Breast epithelium (tissue), 4 donors: ENCODE measurements at places on chromosomes 7 and 10. TPM values are rescaled to one million over a fixed set of nuclear protein-coding genes. Genes with fewer than 3 reads are reported as not detected.

DNA sequence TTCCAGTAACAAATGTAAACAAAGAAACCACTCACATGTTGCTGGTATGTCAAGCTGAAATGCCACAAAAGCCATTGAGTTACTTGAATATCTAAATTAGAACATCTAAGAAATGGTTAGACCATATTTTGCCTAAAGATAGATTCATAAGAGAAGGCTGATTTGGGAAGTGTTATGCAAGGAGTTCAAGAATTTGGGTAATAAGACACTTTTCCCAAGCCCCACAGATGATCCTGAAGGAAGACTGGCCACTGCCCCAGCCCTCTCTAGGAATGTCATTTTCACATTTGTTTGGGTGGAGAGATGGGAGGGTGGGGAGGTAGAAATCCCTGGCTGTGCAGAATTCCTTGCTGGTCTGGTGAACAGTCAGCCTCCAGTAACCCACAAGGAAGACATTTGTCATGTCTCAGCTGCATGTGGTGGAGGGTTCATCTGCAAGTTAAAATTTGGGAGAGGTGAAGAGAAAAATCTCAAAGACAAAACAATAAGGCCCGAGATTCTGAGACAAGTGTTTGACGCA is 427.2 kb upstream of the KLF6 start:
- no peaks in the 10 kb centered on the region for H3K4me1 ChIP-seq
- no peak for DNase-seq
- H3K27ac ChIP-seq = no peak overlapping the region
- no peak overlapping the region for H3K4me3 ChIP-seq
- no peaks in the 10 kb centered on the region for H3K36me3 ChIP-seq

GRCh38 chr7:28678431-28678965 is 266.2 kb downstream of the CREB5 start:
- H3K27me3 ChIP-seq = no peaks in the 10 kb centered on the region
- H3K4me3 ChIP-seq = no peak overlapping the region
- H3K27ac ChIP-seq = no peak overlapping the region
- H3K36me3 ChIP-seq = no peaks in the 10 kb centered on the region
- H3K4me1 ChIP-seq = no peaks in the 10 kb centered on the region
- DNase-seq = no peak

GRCh38 chr10:113414543-113414942 is 138.3 kb upstream of the HABP2 start:
- peak overlapping the region; percentile 76 for H3K27ac ChIP-seq
- DNase-seq = no peak
- H3K36me3 ChIP-seq = no peaks in the 10 kb centered on the region
- no peaks in the 10 kb centered on the region for H3K4me1 ChIP-seq
- H3K4me3 ChIP-seq = no peak overlapping the region

DNA sequence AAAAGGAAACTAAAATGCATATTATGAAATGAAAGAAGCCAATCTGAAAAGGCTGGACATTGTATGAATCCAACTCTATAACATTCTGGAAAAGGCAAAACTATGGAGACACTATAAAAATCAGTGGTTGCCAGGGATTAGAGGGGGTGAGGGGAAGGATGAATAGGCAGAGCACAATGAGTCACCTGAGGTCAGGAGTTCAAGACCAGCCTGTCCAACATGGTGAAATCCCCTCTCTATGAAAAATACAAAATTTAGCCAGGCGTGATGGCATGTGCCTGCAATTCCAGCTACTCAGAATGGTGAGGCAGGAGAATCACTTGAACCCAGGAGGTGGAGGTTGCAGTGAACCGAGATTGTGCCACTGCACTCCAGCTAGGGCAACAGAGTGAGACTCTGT is 324.8 kb upstream of the PHYHIPL start:
- H3K27ac ChIP-seq = no peak overlapping the region
- no peak overlapping the region for H3K4me3 ChIP-seq
- no peaks in the 10 kb centered on the region for H3K36me3 ChIP-seq
- DNase-seq = no peak

GRCh38 chr7:139422126-139422525 is 61.3 kb downstream of the KLRG2 start:
- H3K4me1 ChIP-seq = no peaks in the 10 kb centered on the region
- H3K27me3 ChIP-seq = no peaks in the 10 kb centered on the region
- peak overlapping the region; percentile 40 for H3K27ac ChIP-seq
- no peak overlapping the region for H3K4me3 ChIP-seq

TAS2R4 gene
- total RNA-seq = 2.0 TPM

GRCh38 chr10:80273523-80274170 is 15.8 kb downstream of the MAT1A start:
- no peak overlapping the region for H3K27ac ChIP-seq
- no peaks in the 10 kb centered on the region for H3K4me1 ChIP-seq
- H3K4me3 ChIP-seq = no peak overlapping the region
- no peaks in the 10 kb centered on the region for H3K36me3 ChIP-seq

NOLC1 gene
- total RNA-seq = 65.5 TPM

HECTD2 gene
- 19.0 TPM for total RNA-seq

TASOR2 gene
- total RNA-seq = 115 TPM

PIP gene
- total RNA-seq = 140 TPM

ALOX5 gene
- total RNA-seq = 49.0 TPM

- no peaks in the 10 kb centered on the region for H3K36me3 ChIP-seq
- no peak overlapping the region for H3K27ac ChIP-seq
- no peaks in the 10 kb centered on the region for H3K4me1 ChIP-seq
- no peaks in the 10 kb centered on the region for H3K27me3 ChIP-seq
- H3K4me3 ChIP-seq = no peak overlapping the region
Measured at GRCh38 chr10:13095094-13095493, 4.9 kb upstream of the OPTN start.

- H3K27me3 ChIP-seq = no peaks in the 10 kb centered on the region
- H3K36me3 ChIP-seq = no peaks in the 10 kb centered on the region
- no peak overlapping the region for H3K4me3 ChIP-seq
- no peak for DNase-seq
- no peak overlapping the region for H3K27ac ChIP-seq
Measured at GRCh38 chr10:69387500-69387899, 29.2 kb downstream of the TACR2 start.

- H3K4me3 ChIP-seq = no peak overlapping the region
- DNase-seq = no peak
- no peaks in the 10 kb centered on the region for H3K27me3 ChIP-seq
- no peaks in the 10 kb centered on the region for H3K36me3 ChIP-seq
- H3K4me1 ChIP-seq = no peaks in the 10 kb centered on the region
Measured at GRCh38 chr10:20007426-20007825, 191.2 kb downstream of the PLXDC2 start.

GRCh38 chr7:87474533-87475358 is 734 bp downstream of the ABCB4 start:
- no peak for DNase-seq
- no peak overlapping the region for H3K27ac ChIP-seq
- H3K27me3 ChIP-seq = peaks cover 11% of the 10 kb centered on the region
- no peaks in the 10 kb centered on the region for H3K4me1 ChIP-seq
- H3K36me3 ChIP-seq = no peaks in the 10 kb centered on the region
- H3K4me3 ChIP-seq = peak overlapping the region; percentile 66

- H3K27me3 ChIP-seq = no peaks in the 10 kb centered on the region
- H3K4me3 ChIP-seq = no peak overlapping the region
- no peaks in the 10 kb centered on the region for H3K36me3 ChIP-seq
- H3K27ac ChIP-seq = peak overlapping the region; percentile 28
Measured at GRCh38 chr10:58662314-58662713, 149.6 kb downstream of the BICC1 start.

SPOCK2 gene
- 4.1 TPM for total RNA-seq

GRCh38 chr7:128076796-128077271 is 45.6 kb upstream of the LRRC4 start:
- no peak overlapping the region for H3K4me3 ChIP-seq
- no peaks in the 10 kb centered on the region for H3K27me3 ChIP-seq
- H3K4me1 ChIP-seq = no peaks in the 10 kb centered on the region
- DNase-seq = peak; percentile 18
- H3K36me3 ChIP-seq = no peaks in the 10 kb centered on the region
- H3K27ac ChIP-seq = no peak overlapping the region

MLXIPL gene
- total RNA-seq = 21.3 TPM

ZFYVE27 gene
- 29.2 TPM for total RNA-seq

- H3K36me3 ChIP-seq = no peaks in the 10 kb centered on the region
- no peaks in the 10 kb centered on the region for H3K4me1 ChIP-seq
- no peaks in the 10 kb centered on the region for H3K27me3 ChIP-seq
- peak; percentile 10 for DNase-seq
Measured at GRCh38 chr10:86646532-86646931, 7.8 kb upstream of the OPN4 start.

EPHA1 gene
- 11.8 TPM for total RNA-seq
